ENCODE measurements at places on chromosomes 3 and 15.

DNA sequence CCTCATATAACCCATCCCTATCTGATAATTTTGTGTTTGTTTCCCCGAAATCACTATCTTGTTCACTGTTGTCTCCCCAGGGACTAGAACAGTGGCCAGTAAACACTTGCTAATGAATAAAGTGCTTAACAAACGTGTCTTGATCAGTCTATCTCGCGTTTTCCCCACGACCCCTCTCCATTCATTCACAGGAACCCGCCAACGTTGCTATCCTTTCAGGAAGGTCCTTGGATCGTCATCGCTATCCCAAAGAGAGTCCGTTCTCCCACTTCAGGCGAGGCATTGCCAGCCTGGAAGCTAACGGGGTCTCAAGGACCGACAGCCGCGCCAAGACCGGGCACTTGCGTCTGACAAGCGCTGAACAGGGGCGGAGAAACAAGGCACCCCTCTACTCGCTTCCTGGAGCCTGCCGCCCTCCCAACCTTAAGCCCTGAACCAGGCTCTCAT lies 344 bp downstream of the LINS1 start:
- DNase-seq: no peak

DNA sequence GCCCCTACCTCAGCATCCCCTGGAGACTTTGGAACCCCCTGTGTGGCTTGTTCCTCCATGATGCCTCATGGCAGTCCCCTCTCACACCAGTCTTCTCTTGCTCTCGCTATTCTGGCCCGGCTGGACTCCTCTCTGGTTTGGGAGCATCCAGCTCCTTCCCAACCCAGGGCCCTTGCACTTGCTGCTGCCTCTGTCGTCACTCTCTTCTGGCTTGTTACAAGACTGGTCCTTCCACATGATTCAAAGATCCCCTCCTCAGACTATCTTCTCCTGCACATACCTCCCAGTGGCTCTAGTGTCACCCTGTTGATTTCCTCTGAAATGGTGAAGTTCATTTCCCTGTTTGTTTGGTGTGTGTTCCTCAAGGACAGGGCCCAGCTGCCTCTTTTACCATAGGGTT lies 6.5 kb upstream of the GNAI2 start:
- no peak for DNase-seq

DNA sequence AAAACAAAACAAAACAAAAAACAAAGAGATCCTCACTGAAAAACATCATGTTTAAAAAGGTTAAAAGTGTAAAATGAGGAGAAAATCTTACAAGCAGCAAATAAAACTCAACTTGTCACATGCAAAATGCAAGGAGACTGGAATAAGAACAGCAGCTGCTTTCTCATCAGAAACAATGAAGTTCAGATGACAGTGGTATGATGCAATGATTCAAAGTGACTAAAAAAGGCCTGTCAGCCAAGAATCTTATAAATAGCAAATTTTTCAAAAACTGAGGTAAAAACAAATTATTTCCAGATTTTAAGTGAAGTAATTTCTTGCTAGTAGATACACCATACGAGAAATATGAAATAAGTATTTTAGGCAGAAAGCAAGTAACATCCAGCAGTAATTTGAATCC lies 68.6 kb upstream of the EPHA3 start:
- DNase-seq: no peak

- no peak for DNase-seq
Measured at GRCh38 chr3:41315126-41315525, 115.8 kb downstream of the CTNNB1 start.

GRCh38 chr3:109234300-109234699 lies 82.0 kb downstream of the DPPA2 start:
- no peak for DNase-seq

DNA sequence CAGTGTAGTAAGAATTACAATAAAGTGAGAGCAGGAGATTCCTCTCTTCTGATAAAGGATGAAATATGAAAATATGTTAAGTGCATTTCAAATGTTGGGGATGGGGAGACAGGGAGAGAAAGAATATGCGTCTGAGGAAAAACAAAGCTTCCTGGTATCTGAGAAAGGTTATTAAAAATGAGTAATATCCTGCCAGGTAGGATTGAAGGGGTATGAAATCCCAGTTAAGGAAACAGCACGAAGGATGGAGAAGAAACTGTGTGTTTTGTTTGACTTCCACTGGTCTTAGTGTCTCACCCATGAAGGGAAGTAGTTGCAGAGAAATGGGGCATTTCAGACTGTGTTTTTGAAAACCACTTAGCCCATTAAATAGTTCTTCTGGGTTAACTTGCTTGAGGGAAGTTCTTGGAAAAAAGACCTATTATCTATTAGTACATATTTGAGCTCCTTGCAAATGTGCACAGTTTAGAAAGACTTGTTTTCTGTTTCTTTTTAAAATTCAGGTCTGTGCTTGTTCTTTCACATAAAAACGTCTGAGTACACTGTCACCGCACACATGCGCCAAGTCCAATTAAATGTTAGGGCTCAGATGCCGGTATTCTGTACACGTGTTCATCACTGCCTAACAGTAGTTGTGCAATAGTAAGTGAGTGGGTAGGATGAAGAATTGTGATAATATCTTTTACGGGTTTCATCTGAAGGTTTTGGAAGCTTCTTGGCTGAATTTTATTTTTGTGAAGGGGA lies 196.1 kb upstream of the P2RY1 start:
- DNase-seq: no peak

DNA sequence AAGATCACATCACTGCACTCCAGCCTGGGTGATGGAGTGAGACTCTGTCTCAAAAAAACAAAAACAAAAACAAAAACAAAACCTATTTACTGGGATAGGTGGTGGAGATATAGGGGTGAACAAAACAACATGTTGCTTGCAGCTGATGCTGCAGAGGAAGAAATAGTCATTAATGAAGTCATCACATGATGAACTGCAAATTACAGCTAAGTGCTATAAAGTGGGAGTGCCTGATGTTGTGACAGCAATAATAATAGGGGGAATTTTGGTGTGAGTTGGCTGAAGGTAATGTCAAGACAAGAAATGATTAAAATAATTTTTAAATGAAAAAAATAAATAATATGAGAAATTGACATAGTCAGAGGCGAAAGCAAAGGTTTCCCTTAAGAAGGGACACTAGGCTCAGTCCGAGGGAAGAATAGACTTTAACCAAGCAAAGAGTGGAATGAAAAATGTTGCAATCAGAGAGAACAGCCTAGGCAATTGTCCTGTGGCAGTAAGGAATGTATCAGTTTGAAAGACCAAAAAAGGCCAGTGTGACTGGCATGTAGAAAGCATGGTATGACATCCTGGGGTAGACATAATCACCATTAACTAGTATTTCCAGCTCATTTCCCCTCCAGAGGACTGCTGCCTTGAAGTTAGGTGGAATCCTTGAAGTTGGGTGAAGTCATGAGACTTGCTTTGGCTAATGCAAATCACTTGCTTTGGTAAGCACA lies 14.7 kb upstream of the PIK3CB start:
- no peak for DNase-seq

DNA sequence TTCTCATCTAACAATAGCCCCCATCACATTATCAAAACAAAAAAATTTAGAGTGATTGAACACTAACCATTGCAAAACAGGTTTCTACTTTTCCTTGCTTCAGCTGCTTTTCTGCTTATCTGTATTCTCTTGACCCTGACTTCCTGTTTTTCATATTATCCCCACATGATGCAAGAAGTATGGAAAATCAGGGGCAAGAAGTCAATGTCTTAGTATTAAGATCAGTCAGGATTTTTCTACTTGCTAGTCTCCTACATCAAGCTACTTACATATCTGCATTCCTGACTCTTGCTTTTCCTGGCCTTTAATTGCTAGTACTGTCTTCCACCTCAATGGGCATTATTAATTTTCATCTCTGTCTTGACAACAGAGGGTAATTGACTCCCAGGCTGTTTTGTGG lies 300.2 kb downstream of the OTOL1 start:
- no peak for DNase-seq

DNA sequence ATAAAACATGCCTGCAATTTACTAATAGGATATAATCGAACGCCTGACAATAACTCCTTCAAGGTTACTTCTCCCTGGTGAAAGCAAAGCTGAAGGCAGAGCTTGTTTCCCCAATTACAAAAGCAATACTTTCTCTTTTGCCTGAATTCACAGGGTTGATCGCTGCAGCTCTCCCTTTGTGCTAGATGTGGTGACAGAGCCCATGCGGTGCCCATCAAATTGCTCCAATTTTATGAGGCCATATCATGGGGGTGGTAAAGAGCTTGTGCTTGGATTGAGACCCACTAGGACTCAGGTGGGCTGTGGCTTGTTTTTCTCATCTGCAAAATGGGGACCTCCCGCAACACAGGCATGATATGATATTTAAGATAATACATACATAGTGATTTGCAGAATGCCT lies 143.4 kb downstream of the GREM1 start:
- no peak for DNase-seq

DNA sequence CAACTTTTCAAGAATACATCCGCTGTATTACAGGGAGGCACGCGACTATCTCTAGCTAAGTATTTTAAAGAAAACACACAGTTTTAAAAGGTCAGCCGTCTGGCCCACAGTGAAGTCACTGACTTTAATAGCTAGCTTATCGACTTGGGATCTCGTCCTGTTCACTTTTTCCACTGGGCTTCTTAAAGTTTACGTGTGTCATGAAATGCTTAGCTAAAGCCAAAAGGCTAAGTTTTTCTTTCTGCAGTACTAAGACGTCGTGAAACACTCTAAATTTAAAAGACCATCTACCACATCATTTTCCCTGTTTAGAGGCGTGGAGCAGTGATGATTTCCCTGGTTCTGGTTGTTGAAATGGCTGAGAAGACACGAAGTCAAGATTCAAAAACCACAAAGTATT lies 27.1 kb downstream of the LRIG1 start:
- no peak for DNase-seq

DNA sequence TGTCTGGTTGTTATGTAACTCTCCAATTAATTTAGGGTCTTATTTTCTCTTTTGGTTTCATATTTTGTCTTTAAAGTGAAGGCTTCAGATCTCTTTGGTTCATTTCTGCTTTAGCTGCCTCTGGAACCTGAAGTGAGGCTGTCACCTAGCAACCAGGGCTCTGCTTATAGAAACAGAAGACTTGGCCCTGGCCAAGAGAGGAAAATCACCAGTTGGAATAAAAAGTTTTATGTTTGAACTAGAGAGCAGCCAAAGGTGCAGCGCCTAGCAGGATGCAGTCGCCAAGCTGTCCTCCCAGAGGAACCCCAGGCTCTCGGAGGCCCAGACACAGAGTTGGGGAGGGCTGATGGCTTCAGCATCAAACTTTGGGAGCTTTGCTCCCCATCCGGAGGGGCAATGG lies 41.1 kb downstream of the LYZL4 start:
- no peak for DNase-seq

- no peak for DNase-seq
Measured at GRCh38 chr3:183907911-183908331, 23.2 kb upstream of the PARL start.

- DNase-seq: no peak
Measured at GRCh38 chr15:74453925-74454763, 6.8 kb downstream of the UBL7 start.

DNA sequence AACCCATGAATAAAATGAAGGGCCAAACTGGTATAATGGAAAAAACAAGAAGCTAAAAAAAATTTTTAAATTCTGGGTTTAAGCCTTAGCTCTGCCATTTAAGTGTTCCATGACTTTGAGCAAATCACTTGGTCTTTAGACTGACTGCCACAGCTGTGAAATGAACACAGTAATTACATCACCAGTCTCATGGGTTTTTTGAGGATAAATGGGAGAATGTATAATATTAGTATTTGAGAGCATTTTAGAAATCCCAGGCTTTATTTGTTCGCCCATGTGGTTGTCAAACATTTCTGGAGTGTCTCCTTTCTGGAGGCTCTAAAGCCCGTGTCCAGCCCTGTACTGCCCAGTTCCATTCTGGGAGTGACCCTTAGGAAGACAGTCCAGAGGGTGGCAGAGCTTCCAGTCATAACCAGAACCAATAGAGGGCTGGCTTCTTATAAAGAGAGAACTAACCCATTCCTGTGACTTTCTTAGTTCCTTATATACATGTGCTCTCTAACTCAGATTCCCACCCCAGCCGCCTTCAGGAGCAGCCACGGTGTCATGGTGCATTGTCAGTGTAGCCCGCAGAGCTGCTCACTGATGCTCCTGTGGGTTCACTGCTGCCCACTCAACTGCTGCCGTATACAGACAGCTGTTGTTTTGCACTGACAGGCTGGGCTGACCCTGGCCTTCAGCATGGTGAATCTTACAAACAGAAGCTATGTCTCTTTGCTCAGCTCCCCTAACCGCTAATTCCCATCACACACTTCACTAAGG lies 44.7 kb downstream of the BOC start:
- no peak for DNase-seq

DNA sequence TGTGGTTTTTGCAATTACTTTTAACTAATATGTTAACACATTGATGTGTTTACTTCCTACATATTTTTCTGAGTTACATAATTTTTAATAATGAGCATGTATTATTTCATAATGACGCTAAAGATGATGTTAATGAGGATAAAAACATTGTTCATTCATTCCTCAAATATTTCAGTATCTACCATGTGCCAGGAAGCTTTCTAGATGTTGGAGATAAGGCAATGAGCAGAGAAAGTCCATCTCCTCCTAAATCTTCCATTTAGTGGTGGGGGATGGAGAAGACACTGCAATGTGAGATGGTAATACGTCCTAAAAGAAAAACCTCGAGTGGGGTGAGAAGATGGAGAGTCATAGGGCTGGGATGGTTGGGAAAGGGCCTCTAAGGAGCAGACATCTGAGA lies 132.7 kb downstream of the MYLK start:
- no peak for DNase-seq

- no peak for DNase-seq
Measured at GRCh38 chr3:155682426-155683343, 62.2 kb downstream of the PLCH1 start.

- DNase-seq: no peak
Measured at GRCh38 chr3:76352051-76352450, 566.7 kb upstream of the ZNF717 start.

- DNase-seq: no peak
Measured at GRCh38 chr3:148646126-148646665, 51.5 kb upstream of the AGTR1 start.

DNA sequence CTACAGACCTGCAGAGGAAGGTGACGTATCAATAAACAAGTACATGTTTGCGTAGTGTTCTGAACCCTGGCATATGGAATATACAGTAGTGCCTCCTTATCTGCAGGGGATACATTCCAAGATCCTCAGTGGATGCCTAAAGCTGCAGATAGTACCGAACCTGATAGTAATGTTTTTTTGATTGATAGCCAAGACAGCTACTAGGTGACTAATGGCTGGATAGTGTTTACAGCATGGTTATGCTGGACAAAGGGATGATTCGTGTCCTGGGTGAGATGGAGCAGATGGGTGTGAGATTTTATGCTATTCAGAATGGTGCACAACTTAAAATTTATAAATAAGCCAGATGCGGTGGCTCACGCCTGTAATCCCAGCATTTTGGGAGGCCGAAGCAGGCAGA lies 55.8 kb upstream of the IGF2BP2 start:
- no peak for DNase-seq

DNA sequence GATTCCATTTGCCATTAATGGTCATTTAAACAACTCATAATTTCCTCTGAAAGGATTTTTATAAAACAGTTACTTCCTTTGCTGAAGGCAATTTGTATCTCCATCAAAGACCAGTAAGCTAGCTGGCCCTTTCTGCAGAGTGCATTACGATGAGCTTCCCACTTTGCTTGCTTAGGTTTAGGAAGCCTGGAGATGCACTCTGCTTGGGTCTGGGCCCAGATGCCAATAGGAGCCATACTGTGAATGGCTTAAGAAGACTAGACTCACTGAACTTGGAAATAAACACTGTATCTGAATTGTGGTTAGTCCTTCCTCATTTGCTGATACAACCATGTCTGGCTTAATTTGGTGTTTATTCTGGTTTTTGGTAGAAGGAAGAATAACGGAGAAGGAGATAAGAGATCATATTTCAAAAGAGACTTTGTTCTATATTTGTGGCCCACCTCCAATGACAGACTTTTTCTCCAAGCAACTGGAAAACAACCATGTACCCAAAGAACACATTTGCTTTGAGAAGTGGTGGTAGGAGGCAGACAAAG lies 38.1 kb downstream of the OXNAD1 start:
- no peak for DNase-seq
